KG1 (cell line): ENCODE measurements at places on chromosomes 13 and 19.

GRCh38 chr19:33024398-33024797, 40.3 kb downstream of the RHPN2 start:
- DNase-seq, result no peak

- no peak for DNase-seq
Measured at GRCh38 chr13:45688577-45688976, 13.5 kb upstream of the CBY2 start.

DNA sequence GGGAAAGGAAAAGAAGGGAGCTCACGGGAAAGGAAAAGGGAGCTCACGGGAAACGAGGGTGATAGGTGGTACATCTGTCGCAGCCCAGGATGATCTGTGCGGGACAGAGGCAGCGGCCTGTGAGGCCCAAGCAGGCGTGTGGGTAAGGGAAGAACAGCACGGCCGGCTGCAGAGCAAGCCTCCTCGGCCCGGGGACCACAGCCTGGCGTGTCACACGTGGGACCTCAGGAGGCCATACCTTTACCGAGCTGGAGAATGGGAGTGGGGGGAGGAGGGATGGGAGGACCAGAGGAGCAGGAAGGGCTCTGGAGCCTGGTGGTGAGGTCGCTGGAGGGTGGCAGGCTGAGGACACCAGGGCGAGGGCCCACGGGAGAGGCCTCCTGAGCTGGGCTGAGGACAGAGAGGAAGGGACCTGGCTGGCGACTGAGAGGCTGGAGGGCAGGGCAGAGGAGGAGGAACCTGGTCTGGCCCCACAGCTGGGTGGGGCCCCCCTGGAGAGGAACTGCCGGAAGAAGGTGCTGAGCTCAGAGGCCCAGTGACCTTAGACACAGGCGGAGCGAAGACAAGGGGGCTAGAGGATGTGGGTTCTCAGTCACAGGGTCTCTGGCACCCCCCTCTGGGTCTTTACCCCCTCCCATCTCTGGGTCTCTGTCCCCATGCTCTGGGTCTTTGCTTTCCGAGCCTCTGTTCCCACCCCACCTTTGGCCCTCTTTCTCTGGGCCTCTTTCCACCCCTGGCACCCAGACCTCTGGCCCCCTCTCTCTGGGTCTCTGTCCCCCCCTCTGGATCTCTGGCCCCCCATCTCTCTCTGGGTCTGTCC, 2.9 kb upstream of the FTL start:
- peak; percentile 60 for DNase-seq

DNA sequence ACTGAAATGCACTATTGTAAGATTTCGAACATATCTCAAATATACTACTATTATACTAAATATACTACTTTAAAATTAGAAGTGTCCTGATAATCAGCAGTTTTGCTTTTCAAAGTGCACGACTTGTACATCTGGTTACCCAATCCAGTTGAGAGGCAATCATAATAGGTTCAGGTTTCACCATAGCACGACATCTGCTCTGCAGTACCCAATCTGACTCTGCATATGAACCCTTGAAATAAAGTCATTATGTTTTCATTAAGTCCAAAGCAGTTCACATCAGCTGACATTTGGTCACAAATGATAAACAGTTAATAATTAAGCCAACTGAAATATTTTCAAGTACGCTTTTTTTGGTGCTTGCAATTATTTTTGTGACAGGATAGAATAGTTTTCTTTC, 90.6 kb downstream of the PCDH9 start:
- no peak for DNase-seq

- no peak for DNase-seq
Measured at GRCh38 chr13:109144693-109145437, 515.5 kb downstream of the MYO16 start.

- no peak for DNase-seq
Measured at GRCh38 chr19:14004619-14005348, 1.3 kb downstream of the RFX1 start.
